ENCODE measurements at places on chromosomes 1 and 21.

DNA sequence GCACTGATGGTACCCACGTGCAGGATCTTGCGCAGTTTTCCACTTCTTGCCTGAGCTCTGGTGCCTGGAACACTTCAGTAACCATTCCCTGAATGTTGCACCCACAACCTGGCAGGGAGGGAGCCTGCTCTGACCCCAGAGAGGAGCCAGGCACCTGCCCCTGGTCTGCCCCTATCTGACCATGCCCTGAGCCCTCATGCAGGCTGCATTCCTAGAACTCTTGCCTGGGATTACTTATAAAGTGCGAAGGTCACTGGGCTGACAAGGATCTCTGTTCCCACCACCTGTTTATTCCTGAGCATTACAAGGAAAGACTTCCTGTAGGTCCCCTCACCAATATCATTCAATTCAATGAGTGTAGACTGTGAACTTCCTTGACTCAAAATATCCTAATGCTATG lies 191.9 kb upstream of the FMN2 start:
- DNase-seq, result no peak

DNA sequence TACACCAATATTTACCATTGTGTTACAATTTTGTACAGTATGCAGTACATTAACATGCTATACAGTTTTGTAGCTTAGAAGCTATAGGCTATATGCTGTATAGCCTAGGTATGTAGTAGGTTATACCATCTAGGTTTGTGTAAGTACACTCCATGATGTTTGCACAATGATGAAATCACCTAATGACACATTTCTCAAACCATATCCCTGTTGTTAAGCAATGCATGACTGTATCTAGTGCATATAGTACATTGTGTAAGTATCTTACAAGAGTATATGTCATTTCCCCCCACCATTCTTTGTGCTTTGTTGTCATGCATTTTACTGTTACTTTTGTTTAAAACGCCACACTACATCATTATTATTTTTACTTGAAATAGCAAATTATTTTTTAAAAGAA lies 65.7 kb upstream of the RNF11 start:
- no peak for DNase-seq

DNA sequence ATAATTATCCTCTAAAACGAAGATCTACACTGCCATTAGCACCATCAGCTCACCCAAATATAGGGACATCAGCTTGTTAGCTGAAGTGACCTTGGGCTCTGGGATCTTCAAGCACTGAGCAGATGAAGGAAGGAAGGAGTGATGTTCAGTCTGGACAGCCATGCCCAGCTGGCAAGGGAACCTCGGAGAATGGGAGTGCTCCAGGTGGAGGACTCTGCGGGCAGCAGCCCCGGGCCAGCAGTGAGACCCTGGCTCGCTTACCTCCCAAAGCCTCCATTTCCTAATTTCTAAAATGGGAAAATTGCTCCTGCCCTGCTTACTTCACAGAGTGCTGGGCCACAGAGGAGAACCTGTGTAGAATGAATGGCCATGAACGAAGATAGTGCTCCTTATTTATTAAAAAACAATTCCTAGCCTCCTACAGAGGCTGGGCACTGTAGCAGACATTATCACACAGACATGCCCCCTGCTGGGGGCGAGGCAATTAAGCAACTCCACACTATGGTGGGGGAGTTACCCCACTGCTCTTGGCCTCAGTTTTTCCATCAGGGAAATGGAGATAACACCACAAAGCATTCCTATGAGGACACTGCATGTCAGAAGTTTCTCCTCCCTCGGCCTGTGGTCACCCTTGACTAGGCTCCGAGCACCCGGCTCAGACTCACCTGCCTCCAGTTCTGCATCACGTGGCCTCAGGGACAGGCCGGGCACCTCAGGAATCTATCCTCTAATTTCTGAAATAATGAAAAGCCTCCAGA lies 117.6 kb downstream of the KCNN3 start:
- no peak for DNase-seq

GRCh38 chr1:64038119-64038518 lies 165.3 kb upstream of the UBE2U start:
- no peak for DNase-seq

DNA sequence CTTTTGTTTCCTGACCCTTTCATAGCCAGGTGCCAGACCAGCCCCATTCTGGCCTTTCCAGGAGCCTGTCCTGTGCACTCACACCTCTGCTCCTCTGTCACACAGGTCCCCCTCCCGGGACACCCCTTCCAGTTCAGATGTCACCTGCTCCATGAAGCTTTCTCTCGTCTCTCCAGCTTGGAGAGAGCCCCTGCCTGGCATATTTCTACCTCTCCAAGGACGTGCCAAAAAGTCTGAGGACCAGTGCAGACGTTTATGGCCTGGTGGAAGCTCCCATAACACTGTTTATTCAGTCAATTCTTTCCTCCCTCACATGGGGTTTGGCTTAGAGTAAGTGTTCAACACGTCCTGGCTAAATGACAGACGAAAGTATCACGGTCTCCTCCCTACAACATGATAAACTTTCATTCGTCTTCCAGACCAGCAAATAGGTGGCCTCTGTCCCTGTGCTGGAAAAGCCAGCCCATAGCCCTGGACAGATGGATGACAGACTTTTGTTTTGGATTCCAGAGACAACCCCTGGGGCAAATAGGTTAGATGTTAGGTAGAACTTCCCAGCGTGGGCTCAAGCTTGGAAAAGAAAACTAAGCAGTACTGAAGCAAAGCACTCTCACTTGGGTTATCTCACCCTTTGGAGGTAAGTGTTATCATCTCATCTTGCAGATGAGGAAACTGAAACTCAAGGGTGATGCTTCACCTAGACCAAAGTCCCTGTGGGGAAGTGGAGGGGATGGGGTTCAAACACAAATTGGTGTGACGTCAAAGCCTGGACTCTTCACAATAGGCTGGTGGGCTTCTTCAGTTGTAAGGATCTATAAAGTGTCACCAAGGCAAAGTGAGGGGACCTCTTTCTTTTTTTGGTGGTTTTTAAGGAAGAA lies 52.9 kb upstream of the ECE1 start:
- DNase-seq, result no peak

DNA sequence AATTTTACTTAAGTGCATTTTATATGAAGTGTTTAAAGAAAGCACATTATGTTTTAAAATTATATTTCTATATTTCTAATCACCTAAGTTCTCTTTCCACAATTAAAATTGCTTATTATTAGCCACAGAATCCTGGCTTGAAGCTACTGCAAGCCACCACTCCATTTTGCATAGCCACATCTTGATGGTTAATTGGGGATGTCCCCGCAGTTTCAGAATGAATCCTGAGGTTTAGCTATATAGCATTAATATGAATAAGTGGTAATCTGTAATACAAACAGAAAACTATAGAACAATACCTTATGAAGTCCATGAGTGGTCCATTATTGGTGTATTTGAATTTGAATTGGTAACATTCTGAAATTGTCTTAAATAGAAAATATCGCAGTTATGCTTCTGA lies 11.6 kb upstream of the GOLPH3L start:
- no peak for DNase-seq

DNA sequence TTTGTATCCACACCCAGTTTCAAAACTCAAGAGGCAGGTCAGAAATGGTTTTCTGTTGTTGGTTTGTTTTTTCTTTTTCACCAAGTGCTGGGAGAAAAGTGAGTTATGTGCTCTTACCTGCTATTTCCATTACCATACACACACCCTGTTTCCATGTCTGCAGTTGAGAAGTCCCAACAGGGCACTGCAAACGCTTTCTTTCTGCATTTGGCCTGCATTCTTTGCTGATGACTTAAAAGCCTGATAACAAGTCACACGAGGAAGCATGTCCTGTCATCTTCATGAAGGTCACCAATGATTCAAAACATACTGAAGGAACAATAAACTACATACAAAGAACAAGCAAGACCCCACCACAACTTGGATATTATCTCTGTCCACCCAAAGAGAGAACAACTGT lies 24.8 kb upstream of the KCNE1 start:
- no peak for DNase-seq

DNA sequence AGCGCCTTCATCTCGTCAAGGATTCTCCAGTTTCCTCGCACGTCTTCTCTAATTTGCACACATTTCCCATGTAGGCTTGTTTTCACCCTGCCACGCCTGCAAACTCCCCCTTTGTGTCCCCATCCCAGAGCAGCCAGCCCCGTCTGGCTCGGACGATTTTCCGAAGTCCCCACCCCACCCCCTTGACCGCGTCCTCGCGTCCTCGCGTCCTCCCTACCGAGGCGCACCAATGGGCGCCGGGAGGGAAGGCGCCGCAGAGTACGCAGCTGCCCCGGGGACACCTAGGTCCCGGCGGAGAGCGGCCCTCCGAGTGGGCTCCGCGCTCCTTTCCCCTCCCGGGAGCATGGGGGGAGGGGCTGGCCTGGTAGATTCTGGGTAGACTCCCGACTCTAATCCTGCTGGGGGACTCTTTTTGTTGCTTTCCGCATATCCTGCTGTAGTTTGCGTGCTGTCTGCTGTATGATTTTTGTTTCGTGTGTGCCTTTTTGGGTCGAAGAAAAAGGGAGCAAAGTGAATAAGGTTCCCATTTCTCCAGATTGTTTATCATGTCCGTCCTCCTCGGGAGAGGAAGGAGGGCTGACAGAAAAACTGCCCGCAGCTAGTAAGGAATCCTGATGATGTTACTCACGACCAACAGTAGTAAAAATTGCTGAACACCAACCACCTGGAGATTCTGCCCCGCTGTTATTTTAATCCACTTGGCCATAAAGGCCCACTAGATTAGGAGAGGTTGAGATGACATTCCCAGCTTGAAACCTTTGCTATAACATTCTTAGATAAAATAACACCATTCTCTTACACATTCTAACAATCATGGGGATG lies 1.5 kb downstream of the CACHD1 start:
- DNase-seq, result no peak

DNA sequence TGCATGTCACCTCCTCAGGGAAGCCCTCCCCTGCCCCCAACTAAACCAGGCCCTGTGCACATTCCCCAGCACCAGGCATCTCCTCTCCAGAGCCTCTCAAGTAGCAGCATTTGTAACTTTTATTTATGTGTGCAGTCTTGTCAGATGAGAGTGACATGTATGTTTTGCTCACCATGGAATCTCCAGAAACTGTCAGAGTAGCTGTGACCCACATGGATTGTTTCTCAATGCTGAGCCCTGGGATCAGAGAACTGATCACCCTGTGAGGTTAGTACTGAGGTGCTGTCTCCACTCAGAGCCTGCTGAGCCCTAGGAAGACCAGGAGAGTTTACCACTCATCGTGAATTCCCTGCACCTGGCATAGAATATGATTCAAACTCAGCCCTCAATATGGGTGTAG lies 190.9 kb upstream of the EDN2 start:
- no peak for DNase-seq

- no peak for DNase-seq
Observed at GRCh38 chr1:110481968-110482623, 31.1 kb downstream of the PROK1 start.

- DNase-seq, result no peak
Observed at GRCh38 chr21:37546949-37547614, 180.5 kb downstream of the DYRK1A start.

- no peak for DNase-seq
Observed at GRCh38 chr21:37787456-37787855, 128.8 kb downstream of the KCNJ6 start.

GRCh38 chr21:14382486-14382834 lies 486 bp downstream of the HSPA13 start:
- no peak for DNase-seq

- DNase-seq, result no peak
Observed at GRCh38 chr1:10539411-10540043, 64.8 kb downstream of the PEX14 start.

- DNase-seq, result no peak
Observed at GRCh38 chr1:186974774-186975181, 146.0 kb downstream of the PLA2G4A start.

DNA sequence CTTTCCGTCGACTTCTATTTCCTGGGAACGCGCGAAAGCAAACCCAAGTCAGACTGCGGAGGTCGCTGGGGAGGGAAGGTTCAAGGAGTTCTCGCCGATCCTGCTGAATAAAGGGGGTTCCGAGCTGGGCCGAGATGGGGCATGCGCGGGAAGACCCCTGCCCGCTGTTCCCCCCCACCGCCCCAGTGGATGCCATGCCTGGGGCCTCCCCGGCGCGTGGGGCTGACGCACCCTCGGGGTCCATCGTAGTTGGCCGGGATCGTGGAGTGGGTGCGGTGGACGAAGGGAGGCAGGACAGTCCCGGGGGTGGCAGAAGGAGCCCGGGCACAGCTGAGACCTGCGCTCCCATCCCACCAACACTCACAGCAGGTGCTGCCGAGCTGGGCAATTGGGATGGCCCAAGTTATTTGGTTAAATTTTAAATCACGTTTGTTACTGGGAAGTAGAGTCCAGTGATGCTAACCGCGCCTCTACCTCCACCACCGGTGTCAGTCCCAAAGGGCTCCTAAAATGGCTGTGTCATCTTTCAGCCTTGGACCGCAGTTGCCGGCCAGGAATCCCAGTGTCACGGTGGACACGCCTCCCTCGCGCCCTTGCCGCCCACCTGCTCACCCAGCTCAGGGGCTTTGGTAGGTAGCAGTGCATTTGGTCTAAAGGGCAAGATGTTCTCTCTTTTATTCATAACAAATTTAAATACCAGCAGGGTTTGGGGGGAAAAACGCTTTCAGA lies 801 bp downstream of the MX1 start:
- DNase-seq, result no peak

DNA sequence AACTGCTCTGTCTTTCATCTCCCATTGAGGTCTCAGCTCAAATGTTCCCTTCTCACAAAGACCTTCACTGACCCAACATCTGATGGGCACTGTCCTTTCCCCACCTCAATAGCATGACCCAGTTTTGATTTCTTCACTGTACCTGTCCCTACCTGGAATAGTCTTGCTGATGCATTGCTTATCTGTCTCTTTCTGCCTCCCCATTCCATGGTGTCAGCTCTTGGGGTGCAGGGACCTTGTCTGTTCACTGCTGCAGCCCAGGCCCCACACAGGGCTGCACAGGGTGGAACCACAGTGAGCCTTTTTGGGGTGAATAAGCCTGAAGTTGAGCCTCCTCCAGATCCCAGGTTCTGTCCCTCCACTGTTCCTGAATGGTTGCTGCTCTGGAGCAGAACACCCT lies 414.9 kb downstream of the PTPRU start:
- no peak for DNase-seq

GRCh38 chr1:55138823-55139222 lies 76.3 kb downstream of the USP24 start:
- DNase-seq, result no peak

DNA sequence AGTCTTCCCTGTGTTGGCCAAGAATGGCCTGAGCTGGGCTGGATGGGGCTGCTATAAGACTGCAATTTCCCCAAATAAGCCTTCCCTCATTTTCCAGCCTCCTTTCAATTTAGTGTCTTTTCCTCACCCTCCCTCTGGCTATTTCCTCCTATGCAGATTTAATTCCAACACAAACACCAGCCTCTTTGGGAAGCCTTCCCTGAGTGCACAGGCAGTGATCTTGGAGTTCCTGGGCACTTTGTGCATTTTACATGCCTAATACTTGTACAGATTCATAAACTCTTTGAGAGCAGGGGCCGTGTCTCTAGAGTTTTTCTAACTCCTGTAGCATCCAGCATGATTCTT lies 91.1 kb upstream of the TLR5 start:
- DNase-seq, result no peak

DNA sequence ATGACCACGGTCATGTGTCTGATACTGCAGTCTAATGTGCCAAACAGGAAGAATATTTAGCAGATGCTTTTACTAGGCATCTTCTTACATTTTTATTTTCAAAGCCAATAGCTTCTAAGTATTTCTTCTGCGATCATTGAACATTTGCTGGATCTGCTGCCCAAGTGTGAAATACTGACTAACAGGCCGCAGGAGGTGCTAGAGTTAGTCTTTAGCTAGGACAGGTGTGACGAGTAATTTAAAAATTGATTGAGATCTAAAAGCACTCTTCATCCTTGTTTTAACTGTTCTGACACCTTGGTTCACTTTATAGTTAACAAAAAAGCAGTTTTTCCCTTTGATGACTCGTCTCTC lies 748 bp upstream of the FAM78B start:
- DNase-seq, result no peak

GRCh38 chr1:47732489-47732888 lies 264.7 kb downstream of the TRABD2B start:
- DNase-seq, result no peak

Data from NCI-H1048 (cell line).